Activated CD4-positive, CD25-positive, alpha-beta regulatory T cell (primary cell): ENCODE measurements at places on chromosomes 1 and 21.

- DNase-seq, result no peak
Observed at GRCh38 chr1:23756676-23757075, 13.4 kb downstream of the ELOA start.

DNA sequence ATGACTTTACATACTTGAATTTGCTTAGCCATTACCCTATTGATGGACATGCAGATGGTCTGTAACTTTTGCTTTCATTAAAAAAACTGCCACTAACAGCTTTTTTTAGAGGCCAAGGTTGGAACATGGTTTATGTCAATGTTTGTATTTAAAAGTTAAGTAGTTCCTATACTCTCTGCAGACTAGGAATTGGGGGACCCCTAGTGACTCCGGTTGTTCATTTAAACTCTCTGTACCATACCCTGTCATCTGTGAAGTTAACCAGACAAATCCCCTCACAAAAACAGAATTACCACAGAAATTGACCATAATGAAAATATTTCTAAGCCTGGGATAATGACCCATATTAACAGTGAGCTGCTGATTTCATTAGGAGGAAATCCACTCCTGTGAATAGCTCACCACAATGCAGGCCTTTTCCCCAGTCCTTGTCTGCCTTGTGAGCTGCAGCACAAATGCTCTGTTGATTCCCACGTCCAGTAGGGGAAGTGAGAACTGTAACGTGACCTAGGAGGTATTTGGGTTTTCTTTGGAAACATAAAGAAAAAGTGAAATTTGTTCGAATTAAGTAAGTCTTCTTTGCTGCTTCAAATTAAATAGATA is 30.2 kb upstream of the CD101 start:
- DNase-seq, result no peak

GRCh38 chr1:8870103-8870502 is 8.4 kb downstream of the ENO1 start:
- DNase-seq, result no peak

GRCh38 chr1:183792300-183792699 is 12.6 kb upstream of the RGL1 start:
- no peak for DNase-seq

- no peak for DNase-seq
Observed at GRCh38 chr1:69836971-69837636, 269.4 kb downstream of the LRRC7 start.

- DNase-seq, result no peak
Observed at GRCh38 chr21:30336596-30336995, 898 bp downstream of the KRTAP27-1 start.

- no peak for DNase-seq
Observed at GRCh38 chr1:86825319-86825718, 88.6 kb downstream of the SELENOF start.

- DNase-seq, result no peak
Observed at GRCh38 chr1:47621483-47621882, 183.6 kb downstream of the FOXD2 start.

DNA sequence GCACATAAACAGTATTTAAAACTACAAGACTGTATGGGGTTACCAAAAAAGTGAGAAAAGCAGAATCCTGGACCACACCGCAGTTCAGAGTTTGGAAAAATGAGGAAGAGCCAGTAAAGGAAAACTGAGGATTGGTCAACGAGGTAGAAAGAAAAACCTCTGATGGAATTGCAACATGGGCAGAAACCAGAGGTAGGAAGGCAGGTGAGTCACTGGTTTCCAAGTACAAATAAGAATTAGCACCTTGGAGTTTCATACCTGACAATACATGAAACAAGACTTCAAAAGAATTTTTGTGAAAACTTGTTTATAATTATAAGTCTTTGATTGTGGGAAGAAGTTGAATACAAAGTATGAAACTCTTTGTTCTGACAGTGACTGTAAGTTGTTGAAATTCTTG is 533.7 kb upstream of the DAB1 start:
- no peak for DNase-seq

GRCh38 chr1:228088586-228089498 is 6.3 kb downstream of the ARF1 start:
- DNase-seq, result no peak

- no peak for DNase-seq
Observed at GRCh38 chr1:6971048-6971447, 185.8 kb downstream of the CAMTA1 start.

DNA sequence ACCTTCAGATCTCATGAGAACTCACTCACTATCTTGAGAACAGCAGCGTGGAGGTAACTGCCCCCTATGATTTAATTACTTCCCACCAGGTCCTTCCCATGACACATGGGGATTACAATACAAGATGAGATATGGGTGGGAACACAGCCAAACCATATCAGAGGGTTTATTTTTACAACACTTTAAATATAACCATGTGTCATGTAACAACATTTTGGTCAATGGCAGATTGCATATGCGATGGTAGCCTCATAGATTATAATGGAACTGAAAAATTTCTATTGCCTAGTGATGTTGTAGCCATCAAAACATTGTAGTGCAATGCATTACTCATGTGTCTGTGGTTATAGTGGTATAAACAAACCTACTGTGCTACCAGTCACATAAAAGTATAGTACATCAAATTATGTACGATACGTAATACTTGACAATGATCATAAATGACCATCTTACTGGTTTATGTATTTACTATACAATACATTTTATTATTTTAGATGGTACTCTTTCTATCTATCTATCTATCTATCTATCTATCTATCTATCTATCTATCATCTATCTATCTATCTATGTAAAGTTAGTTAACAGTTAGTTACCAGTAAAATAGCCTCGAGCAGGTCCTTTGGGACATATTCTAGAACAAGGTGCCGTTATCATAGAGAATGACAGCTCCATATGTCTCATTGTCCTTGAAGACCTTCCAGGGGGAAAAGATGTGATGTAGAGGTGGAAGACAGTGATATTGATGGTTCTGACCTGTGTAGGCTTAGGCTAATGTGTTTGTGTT is 12.6 kb upstream of the S100B start:
- DNase-seq, result no peak

GRCh38 chr21:38660333-38661196 is 145.2 kb upstream of the ETS2 start:
- no peak for DNase-seq

DNA sequence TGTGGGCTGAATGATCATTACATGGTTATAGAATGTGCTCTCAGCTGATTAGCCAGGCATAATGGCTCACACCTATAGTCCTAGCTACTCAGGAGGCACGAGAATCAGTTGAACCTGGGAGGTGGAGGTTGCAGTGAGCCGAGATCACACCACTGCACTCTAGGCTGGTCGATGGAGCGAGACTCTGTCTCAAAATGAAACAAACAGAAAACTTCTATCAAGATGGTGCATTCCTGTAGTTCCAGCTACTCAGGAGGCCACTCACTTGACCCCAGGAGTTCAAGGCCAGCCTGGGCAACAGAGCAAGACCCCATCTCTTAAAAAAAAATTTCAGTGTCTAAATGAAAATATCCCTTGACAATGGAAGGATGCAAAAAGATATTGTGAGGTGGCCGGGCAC is 10.9 kb downstream of the TIMM17A start:
- no peak for DNase-seq

DNA sequence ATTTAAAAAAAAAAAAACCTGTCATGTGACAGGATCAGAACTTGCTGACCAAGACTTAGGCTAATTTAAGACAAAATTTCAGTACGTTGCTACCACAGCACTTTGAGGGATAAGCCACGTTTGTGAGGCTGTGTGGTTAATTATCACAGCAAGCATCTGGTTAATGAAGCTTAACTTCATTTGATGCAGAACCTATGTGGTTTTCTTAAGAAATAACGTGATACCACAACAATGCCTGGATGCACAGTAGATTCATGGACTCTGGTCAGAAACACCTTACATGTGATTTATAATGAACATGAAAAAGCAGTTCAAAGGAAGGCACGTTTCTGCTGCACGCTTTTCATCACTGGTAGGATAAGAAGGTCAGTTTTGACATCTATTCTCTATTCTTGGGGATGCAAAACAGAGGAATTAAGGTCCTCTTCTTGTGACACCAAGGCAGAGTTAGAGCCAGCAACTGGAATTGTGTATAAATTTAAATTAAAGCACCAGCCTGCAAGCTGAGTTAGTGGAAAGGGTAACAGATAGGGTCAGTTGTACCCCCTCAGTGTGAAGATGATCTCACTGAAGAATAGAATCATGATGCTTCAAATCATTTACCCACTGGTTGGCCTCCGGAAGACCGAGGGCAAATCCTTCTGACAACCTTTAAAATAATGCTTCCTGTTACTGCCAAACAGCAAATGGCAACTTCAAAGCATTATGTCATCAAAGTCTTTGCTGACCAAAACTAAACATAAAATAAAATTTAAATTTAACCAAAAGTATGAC is 6.0 kb upstream of the KRTAP8-1 start:
- no peak for DNase-seq

DNA sequence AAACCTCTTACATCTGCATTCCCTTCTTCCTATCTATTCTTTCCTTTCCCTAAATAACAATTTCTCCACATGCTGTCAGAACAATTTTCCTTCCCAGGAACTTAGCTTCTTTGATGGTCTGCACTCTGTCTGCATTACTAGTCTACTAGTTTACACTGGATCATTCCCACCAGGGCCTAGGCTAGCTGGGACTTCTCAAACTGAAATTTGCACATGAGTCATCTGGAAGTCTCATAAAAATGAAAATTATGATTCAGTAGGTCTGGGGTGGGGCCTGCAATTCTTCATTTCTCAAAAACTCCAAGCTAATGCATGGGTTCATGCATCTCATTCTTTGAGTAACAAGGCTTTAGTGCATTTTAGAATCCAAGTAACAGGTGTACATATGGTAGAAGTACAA is 74.2 kb downstream of the GABPA start:
- no peak for DNase-seq

GRCh38 chr1:205227584-205228013 is at the start of gene TMCC2:
Gene TMCC2, plus strand, starts transcription at chr1:205227946. Its CDS starts 619 bp downstream, at chr1:205228565.
- DNase-seq, result peak; percentile 49

- DNase-seq, result no peak
Observed at GRCh38 chr1:66373157-66373591, 160.8 kb upstream of the SGIP1 start.

- no peak for DNase-seq
Observed at GRCh38 chr21:34791776-34792503, 123.1 kb downstream of the CLIC6 start.

DNA sequence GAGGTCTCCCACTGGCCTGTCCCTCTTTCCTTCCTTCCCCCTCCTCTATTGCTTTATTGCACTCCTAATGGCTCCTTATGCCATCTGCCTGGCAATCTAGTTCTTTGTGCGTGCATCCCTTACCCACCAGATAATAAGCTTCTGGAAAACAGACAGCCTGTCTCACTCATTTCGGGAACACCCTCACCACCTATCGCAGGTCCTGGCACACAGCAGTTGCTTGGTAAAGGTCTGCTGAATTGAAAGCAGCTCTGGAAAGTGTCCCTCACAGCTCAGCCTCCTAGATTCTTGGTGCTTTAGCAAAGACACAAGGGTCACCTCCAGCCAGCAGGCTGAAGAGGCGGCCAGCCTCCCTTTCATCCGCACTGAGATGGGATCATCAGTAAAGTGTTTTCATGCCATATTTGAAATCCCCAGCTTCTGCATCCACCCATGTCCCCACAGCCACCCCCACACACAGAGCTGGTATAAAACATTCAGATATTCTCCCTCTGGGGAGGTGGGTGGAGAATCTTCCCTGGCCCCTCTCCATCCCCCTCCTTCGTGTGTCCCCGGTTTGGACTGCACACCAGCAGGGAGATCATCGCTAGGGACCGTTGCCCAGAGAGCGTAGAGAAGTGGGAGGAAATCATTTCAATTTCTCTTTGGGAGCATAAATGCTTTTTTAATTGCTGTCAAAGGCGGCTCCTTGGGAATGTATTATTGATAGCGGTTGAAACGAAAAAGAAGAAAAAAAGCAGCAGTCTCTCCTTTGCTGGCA is 29.1 kb upstream of the ATP2B4 start:
- DNase-seq, result no peak

- DNase-seq, result no peak
Observed at GRCh38 chr1:100612540-100612939, 74.6 kb downstream of the GPR88 start.

DNA sequence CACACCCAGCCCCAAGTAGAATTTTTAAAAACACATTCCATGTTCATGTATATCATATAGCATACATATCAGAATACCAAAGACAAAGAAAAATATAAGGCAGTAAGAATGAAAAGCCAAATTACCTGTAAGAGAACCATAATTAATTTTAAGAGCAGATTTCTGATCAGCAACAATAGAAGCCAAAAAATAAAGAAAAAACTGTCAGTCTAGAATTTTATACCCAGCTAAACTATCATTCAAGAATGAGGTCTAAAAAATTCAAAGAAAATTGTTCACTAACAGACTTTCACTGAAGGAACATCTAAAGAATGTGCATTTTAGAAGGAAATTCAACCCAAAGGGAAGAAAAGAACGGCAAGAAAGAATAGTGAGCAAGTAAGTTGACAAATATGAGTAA is 10.6 kb upstream of the FUCA1 start:
- no peak for DNase-seq

- no peak for DNase-seq
Observed at GRCh38 chr1:6087377-6087772, 41.7 kb downstream of the KCNAB2 start.

GRCh38 chr1:245588116-245588639 is 433.4 kb downstream of the KIF26B start:
- no peak for DNase-seq

DNA sequence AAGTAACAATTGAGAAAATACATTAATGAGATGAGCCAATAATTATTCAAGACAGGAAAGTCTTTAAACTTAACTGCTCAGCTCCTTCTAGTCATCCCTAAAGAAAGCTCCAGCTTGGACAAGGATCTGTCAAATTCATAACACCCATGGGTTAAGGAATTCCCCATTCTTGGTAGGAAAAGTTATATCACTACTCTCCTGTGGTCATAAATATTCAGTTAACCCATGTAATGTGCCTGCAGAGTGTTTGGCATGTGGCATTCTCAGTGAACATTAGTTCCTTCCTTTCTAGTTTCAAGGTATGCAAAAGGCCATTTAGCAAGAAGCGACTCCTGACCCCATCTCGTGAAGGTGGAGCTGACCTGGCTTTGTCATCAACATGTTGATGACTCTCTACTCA is 76.7 kb upstream of the VCAM1 start:
- no peak for DNase-seq
